ENCODE measurements at places on chromosomes 2 and 18.

- DNase-seq: peak; percentile 38
Measured at GRCh38 chr2:140085674-140086073, 1305.5 kb upstream of the NXPH2 start.

- DNase-seq: no peak
Measured at GRCh38 chr18:50545936-50546335, 14.0 kb upstream of the MAPK4 start.

DNA sequence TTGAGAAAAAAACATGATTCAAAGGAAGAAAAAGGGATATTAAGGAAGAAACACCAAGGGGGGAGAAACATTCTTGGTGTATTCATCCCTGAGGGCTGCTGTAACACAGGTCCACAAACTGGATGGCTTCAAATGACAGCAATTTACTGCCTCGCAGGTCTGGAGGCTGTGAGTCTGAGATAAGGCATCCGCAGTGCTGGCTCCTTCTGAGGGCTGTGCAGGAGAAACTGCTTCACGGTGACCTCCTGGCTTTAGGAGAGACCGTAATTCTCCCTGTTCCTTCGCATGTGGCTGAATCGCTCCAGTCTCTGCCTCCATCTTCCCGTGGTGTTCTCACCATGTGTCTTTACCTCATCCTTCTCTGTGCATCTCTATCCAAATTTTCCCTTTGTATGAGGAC, 490.7 kb downstream of the EIPR1 start:
- DNase-seq: no peak

GRCh38 chr2:213229814-213230213, 54.5 kb upstream of the SPAG16 start:
- DNase-seq: no peak

GRCh38 chr18:3538954-3539617, 89.1 kb downstream of the TGIF1 start:
- no peak for DNase-seq

GRCh38 chr2:135164431-135164830, 112.3 kb downstream of the RAB3GAP1 start:
- peak; percentile 29 for DNase-seq

GRCh38 chr18:42413870-42414269, 458.8 kb downstream of the PIK3C3 start:
- no peak for DNase-seq

GRCh38 chr18:58871514-58872420, 7.1 kb downstream of the ZNF532 start:
- DNase-seq: no peak

- no peak for DNase-seq
Measured at GRCh38 chr2:190853531-190854383, 26.9 kb upstream of the GLS start.

GRCh38 chr18:53426666-53427184, 797.7 kb downstream of the MBD2 start:
- DNase-seq: no peak

GRCh38 chr18:67408240-67408639, 108.3 kb downstream of the DSEL start:
- DNase-seq: no peak

- DNase-seq: no peak
Measured at GRCh38 chr2:240421381-240421780, 14.1 kb upstream of the GPC1 start.

- peak; percentile 82 for DNase-seq
Measured at GRCh38 chr18:3305354-3305762, 43.4 kb downstream of the MYL12B start.

GRCh38 chr18:76195601-76196000, 299.4 kb downstream of the ZNF516 start:
- DNase-seq: no peak

- DNase-seq: no peak
Measured at GRCh38 chr2:63772061-63772460, 69.6 kb upstream of the UGP2 start.

DNA sequence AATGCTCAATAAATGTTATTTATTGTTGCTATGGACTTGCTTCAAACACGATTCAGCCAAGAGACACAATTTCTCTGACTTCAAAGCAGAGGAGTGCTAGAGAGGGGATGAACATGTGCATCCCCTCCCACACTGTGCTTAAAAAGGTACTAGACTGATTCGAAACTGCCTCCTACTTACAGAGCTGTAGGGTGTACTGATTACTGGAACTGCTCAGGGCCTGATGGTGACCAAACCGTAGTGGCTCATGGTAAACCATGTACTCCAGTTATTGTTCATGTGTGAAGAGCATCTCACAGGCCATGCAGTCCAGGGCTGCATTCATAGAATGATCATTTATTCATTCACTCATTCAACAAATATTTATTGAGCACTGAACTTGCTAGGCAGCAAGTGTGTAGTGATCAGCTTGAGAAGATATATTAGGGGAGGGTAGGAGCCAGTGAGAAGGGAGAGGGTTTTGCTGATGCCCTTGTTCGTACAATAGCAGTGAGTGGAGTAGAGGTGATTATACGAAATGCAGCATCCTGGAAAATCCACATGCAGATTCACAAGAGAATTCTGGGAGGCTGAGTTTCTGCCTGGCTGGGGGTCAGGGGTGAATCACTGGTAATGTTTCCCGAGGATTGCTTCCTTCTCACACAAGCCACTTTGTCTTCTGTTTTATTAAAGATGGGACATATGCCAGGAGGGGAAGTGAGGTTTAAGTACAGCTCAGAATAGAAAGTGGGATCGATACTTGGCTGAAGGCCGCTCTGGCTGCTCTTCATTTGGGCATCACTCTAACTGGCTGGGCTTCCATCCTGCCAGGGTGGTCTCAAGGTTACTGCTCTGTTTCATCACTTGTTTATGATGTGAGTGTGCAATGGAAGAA, 245.4 kb downstream of the RAD51AP2 start:
- no peak for DNase-seq

GRCh38 chr2:1976112-1976511, 231.8 kb upstream of the PXDN start:
- no peak for DNase-seq

- no peak for DNase-seq
Measured at GRCh38 chr18:31401156-31402025, 24.8 kb downstream of the DSG4 start.

DNA sequence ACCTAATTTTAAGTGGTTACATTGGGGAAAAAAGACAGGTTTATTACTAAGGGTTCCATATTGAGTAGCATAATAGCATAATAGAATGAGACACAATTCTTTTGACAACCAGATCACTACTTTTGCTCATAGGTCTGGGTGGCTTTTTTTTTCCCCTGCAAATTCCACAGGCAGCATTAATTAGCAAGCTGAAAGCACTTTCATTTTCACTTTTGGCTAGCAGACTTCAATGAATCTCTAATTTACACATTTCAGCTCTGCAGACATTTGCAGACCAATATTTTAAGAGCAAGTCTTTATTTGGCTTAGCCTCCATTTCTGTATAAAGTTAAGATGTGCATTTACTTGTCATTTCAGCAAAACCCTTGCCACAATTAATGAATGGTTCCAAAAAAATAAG, 185.5 kb downstream of the NOL4 start:
- peak; percentile 4 for DNase-seq

GRCh38 chr2:26612034-26612433, 29.1 kb downstream of the CIB4 start:
- DNase-seq: no peak

DNA sequence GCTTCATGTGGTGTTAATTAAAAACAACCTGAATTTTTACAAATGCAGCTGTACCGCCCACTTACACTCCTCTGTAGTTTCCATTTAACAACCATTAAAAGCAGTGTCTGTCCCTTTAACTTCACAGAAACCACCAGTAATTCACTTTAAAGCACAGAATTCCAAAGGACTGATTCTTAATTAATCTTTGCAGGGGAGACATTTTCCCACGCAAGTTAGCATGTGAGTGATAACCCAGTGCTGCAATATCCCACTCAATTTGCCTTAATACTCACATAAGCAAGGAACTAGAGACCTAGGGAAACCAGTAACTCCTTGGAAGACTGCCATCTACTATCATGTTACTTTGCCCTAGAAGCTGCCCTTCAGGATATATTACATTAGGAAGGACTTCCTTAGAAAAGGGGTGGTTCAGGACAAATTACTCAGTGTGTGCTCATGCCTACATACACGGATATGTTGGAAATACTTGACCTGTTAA, 102.3 kb downstream of the OSR1 start:
- DNase-seq: no peak

DNA sequence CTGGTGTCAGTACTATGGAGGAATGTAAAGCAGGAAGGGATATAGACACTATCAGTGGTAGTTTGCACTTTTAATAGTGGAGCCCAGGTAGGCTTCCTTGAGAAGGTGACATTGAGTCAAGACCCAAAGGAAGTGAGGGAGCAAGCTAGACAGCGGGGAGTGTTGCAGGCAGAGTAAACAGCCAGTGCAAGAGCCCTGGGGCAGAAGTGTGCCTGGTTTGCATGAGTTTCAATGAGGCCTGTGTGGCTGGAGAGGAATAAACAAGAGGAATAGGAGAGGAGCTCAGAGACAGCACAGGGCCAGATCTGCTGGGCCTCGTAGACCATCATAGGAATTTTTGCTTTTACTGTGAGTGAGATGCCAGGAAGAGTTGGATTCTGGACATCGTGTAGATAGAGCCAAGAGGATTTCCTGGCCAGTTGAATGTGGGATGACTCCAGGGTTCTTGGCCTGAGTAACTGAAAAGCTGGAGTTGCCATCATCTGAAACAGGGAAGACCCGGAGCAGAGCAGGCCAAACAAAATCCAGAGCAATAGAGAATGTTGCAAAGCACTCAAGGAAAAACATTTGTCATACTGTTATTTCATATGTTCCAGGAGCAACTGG, 102.5 kb downstream of the SP3 start:
- no peak for DNase-seq

- DNase-seq: no peak
Measured at GRCh38 chr18:43303376-43303775, 26.1 kb upstream of the SYT4 start.

GRCh38 chr2:236261452-236261851, 2.8 kb downstream of the ASB18 start:
- no peak for DNase-seq

GRCh38 chr2:202069170-202070067, 3.6 kb upstream of the KIAA2012 start:
- DNase-seq: no peak

DNA sequence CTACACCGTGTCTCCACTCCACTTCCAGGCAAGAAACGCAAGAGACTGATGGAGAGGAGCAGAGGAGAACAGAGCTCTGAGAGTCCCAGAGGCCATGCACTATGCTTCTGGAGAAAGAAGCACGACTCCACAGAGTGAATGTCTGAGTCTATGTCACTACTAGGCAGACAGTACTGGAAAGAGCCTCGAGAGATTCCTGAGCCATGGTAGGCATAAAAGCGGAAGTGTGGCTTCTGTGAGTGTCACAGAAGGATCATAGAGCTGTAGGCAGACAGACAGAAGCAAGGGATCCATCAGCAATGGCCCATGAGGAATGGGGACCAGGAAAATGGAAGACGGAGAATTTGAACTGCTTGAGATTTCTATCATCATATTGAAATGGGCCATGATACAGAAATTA, 542.6 kb downstream of the ZEB2 start:
- DNase-seq: no peak

DNA sequence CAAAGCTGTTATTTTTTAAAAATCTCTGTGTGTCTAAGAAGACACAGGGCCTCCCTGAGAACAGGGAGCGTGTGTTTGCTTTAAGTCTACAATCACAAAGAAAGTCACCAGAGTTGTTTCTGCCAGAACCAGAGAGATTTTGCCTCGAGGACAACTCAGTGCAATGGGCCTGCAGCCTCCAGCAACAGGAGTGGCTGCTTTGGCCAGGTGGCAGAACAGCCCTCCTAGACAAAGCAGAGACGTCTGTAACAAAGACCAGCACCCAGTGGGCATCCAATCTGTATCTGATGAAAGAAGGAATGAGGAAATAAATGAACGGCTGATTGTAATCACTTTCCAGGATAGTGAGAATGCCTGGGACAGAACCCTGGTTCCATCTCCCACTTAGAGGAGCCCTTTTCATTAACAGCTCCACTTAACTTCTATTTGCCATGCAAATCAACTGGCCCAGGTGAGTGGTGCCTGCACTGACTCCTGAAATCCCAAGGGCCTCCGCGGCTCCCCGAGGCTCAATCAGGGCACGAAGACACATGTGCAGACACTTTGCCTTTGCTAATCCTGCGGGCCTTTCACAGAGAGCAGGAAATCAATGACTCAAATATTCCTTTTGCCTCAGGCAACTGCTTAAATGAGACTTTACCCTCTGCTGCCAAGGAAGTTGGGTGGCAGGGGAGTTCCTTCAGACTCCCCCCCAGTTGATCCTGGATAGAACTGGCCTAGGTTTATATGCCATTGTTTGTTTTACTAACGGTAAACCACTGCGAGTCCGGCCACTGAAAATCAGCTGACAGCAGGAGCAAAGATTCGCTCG, 146.5 kb downstream of the CABLES1 start:
- DNase-seq: no peak

- DNase-seq: no peak
Measured at GRCh38 chr2:226423498-226423960, 376.1 kb downstream of the IRS1 start.

GRCh38 chr2:135762022-135762421, 20.4 kb downstream of the UBXN4 start:
- DNase-seq: no peak

GRCh38 chr2:20049637-20050036, 1.8 kb downstream of the LAPTM4A start:
- DNase-seq: peak; percentile 25

DNA sequence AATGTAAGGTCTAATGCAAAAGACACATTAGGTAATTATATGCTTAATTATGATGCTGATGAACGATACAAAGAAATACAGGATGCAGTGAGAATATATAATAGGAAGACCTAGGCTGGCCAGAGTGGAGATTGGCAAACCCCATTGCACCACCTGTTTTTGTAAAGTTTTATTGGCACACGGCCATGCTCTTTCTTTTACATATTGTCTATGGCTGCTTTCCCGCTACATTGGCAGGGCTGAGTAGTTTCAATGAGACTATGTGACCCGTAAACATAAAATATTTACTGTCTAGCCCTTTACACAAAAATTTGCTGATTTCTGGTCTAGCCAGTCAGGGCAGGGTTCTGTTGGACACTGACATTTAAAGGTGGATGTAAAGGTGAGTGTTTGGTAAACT, 5.4 kb downstream of the SEC11C start:
- DNase-seq: no peak

GRCh38 chr2:102514061-102514785, 41.2 kb downstream of the SLC9A4 start:
- peak; percentile 90 for DNase-seq

- no peak for DNase-seq
Measured at GRCh38 chr2:43356774-43357173, 130.4 kb upstream of the ZFP36L2 start.

DNA sequence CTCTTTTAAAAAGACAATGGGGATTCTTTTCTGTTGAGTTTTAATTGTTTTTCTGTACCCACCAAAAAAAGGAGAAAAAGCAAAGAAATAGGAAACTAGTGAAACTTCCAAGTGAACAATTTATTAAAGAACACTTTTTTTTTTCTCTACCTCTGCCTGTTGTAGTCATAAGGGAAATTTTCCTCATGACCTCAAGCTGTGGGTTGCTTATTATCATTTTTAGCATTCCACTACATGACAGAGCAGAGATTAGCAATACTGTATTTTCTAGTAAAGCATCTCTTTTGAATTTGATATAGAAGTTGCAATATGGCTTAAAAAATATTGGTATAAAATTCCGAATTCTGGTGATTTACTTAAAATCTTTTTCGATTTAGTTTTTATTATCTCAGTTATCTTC, 87.9 kb upstream of the LRRTM1 start:
- no peak for DNase-seq

Data from ACHN (cell line).